ENCODE measurements at places on chromosomes 2 and 18.

GRCh38 chr2:217096474-217097225, 236.8 kb upstream of the TNP1 start:
- no peak for DNase-seq

GRCh38 chr2:37563375-37564015, 107.9 kb downstream of the CDC42EP3 start:
- DNase-seq, result no peak

DNA sequence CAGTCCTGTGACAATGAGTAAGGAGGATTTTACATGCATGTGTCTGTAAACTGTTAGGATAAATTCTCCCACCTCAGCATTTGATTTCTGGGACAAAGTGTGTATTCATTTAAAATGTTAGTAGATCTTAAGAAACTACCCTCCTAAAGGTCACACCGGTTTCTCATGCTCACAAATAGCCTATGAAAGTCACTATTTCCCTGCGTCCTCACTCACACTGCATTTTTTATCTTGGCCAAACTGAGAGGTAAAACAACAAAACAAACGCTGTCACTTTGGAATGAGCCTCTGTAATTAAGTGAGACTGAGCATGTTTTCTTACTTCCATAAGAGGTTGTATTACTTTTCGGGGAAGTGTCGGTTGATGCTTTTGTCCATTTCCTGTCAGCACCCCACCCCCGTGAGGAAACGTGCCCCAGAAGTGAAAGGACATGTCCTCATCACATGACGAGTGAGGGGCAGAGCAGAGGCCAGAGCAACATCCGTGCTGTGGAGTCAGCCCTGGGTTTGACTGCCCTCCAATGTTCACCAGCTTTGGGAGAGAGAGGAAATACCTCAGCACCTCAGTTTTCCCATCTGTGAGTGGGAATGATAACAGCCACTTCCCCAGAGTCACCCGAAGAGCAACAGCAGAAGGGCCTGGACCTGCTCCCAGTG, 3.1 kb downstream of the GYPC start:
- DNase-seq, result no peak

- no peak for DNase-seq
Observed at GRCh38 chr2:117980783-117981676, 32.8 kb downstream of the CCDC93 start.
